Karpas-422 (cell line): ENCODE measurements at places on chromosomes 4 and X. TPM values are rescaled to one million over a fixed set of nuclear protein-coding genes. Genes with fewer than 3 reads are reported as not detected.

MAGEA12 gene
- total RNA-seq: 0.36 TPM in 1 of 2 replicates, not detected in the other

AKAP14 gene
- not detected in 2 replicates for total RNA-seq

AFF2 gene
- 80.7 and 231 TPM in 2 replicates for total RNA-seq

IL2 gene
- not detected in 2 replicates for total RNA-seq

WDR45 gene
- 80.3 and 115 TPM in 2 replicates for total RNA-seq

XK gene
- total RNA-seq: 0.04 TPM in 2 replicates

STEEP1 gene
- total RNA-seq: 36.7 and 44.0 TPM in 2 replicates

BCORL1 gene
- total RNA-seq: 3.5 and 5.3 TPM in 2 replicates

TMSB15C gene
- 0.29 and 6.1 TPM in 2 replicates for total RNA-seq

TAF7L gene
- total RNA-seq: not detected in 2 replicates

ZRSR2 gene
- 13.4 and 18.3 TPM in 2 replicates for total RNA-seq

XAGE1A gene
- not detected in 2 replicates for total RNA-seq

AIFM1 gene
- 25.8 and 37.4 TPM in 2 replicates for total RNA-seq

MAGEA10 gene
- not detected in 2 replicates for total RNA-seq

ARHGAP36 gene
- total RNA-seq: not detected in 2 replicates

TRMT2B gene
- total RNA-seq: 11.3 and 11.6 TPM in 2 replicates

MAOB gene
- total RNA-seq: not detected in 2 replicates

SHROOM2 gene
- 0.11 and 0.15 TPM in 2 replicates for total RNA-seq

TLR3 gene
- total RNA-seq: 4.3 and 9.7 TPM in 2 replicates

F11 gene
- total RNA-seq: 0.34 TPM in 1 of 2 replicates, not detected in the other

USP26 gene
- not detected in 2 replicates for total RNA-seq

NSG1 gene
- total RNA-seq: 0.75 TPM in 1 of 2 replicates, not detected in the other

GAGE13 gene
- not detected in 2 replicates for total RNA-seq
